Renal pelvis (tissue), 12 donors: ENCODE measurements at places on chromosomes 16 and 17.

- no peak for DNase-seq
Measured at GRCh38 chr17:74972107-74972972, at the start of gene HID1. Gene HID1, minus strand, starts transcription at chr17:74972759. Its CDS starts 103 bp downstream, at chr17:74972656.

DNA sequence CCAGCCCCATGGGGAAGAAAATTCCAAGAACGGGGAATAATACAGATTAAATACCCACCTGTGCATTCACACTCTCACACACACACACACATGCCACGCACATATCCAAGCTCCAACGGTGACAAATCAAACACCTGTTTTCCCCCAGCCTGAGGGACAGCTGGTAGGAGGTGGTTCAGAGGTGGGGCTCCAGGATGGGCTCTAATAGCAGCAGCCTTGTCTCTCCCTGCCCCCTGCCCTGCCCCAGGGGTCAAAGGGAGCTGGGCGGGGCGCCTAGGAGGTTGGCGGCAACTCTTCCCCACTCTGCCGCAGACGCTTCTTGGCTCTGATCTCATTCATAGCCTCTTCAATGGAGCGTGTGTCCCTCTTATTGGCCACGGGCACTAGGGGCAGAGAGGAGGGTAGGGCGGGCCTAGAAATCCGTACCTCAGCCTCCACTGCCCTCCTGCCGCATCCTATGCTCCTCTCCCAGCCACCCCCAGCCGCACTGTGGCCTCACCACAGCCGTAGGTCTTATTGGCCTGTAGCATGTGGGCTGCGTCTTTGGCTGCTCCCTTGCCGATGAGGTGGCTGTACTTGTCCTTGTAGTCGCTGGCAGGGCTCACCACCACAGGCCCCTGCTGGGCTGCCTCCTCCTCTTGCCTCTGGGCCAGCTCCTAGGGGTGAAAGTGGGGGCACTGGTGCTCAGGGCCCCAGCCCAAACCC, 8.2 kb downstream of the SPAG7 start:
- no peak for DNase-seq

DNA sequence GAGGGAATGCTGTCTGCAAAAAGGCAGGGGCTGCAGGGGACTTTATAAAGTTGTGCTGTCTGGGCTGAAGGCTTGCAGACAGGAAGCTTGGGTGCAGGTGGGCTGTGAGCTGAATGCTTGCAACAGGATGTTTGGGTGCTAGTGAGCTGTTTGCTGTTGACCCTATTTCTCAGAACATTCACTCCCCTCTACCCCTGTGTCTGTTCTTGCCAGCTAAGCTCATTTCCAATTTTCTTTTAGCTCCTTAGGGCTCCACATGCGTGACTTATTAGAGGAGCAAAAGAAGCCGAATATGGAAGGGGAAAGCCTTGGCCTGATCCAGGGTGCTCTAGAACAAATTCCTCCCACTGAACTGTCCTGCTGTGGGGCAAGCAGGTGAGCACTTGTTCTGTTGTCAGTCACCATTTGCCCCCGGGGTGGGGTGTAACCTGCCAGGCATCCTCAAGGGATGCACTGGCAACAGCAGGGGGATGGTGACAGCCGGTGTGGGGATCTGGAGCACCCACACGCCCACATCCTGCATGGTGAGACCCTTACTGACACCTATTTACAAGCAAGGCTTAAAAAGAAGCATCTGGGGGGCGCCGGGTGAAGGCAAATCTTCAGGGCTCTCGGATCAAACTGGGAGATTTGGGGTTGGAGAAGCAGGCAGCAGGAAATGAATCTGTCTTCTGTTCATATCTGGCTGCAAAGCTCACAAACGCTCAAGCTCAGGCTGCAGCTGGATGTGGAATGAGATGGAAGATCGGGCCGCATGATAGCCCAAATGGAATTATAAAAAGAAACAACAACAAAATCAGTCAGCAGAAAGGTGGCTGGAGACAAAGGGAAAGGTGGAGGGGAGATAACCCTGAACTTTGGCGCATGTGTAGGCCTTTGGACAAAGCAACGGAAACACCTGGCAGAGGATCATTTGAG, 21.1 kb upstream of the NUP93 start:
- no peak for DNase-seq

DNA sequence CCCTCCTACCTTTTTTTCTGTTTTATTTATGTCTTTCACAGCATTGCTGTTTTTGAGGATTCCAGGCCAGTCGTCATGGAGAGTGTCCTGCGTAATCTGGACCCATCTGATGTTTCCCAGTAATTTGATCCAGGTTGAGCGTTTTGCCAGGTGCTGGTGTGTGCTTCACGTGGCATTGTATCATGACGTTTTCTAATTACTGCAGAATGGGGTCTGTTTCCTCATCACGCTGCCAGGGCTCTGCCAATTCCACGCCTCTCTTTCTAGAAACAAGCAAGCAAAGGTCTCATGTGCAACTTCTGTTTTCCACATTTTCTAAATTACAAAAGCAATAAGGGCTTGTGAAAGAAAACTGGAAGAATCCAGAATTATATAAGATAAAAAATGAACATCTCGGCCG, 28.3 kb upstream of the BHLHA9 start:
- DNase-seq: no peak

GRCh38 chr17:48814504-48814903, 2.5 kb downstream of the TTLL6 start:
- DNase-seq: no peak

GRCh38 chr17:79218175-79218824, 143.7 kb downstream of the ENGASE start:
- DNase-seq: no peak

- DNase-seq: no peak
Measured at GRCh38 chr17:17403065-17403464, 73.7 kb upstream of the MED9 start.

- no peak for DNase-seq
Measured at GRCh38 chr16:23025692-23026307, 123.5 kb downstream of the USP31 start.

DNA sequence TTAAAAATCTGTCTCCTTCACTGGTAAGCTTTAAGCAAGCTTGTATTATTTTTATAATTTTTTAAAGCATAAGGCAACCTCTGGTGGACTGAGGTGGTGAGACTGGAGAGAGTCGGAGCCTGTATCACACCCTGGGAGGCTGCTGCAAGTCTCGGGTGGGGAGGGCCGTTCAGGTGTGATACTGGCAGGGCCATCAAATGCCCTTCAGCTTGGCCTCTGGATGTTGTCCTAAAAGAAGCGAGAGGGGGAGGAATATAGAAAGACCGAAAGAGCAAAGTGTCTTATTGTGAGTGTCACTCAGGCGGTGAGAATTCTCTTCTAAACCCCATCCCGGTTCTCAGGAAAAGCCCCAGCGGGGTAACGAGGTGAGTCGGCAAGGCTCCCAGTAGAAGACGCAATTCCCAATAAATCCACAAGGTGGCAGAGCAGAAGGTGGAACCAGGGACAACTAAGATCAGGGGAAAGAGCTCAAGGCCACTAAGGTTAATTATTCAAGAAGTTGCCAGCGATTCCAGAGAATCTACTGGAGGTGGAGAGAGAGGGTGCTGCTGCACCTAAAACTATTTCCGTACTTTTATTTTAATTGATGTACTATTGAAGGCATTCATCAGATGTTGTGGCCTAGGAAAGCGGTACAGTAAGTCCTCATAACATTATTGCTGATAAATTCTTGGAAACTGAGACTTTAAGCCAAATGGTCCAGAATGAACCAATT, 14.1 kb downstream of the C17orf67 start:
- DNase-seq: peak; percentile 65

DNA sequence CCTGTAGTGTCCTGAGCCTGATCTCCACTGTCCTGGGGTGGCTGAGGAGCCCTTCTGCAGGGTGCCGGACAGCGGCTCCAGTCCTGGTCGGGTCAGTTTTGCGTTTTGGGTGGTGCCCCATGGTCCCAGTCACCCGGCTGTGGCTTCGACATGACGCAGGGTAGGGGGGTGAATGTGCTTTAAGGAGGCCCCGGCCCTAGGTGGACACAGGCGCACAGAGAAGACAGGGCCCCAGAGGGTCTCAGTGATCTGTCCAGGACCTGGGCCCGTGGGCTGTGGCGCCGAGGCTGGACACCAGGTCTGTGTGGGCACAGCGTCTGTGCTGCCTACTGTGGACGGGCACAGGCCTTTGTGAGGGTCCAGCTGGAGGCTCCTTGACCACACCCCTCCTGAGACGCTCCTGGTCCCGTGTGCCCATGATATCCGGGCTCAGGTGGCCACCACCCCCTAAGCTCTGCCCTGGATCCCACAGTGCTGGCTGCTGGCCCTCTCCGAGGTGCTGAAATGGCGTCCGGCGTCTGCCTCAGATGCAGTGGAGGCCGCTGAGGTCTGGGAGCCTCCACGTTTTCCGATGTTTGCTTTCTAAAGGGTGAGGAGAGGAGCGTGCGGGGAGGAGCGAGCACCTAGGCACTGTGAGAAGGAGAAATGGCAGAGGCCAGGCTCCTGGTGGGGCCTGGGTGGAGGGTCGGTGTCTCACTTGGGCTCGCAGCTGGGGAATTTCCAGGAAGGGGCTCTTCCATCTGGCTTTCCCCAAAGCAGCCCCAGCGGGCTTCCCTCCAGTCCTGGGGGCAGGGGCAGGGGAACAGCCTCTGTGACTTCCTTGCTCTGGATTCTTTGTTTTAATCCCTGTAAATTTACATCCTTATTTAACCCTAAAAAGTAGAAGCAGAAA, 56.1 kb upstream of the ACSF3 start:
- DNase-seq: peak; percentile 77

GRCh38 chr17:77856551-77857305, 101.8 kb upstream of the TNRC6C start:
- no peak for DNase-seq

DNA sequence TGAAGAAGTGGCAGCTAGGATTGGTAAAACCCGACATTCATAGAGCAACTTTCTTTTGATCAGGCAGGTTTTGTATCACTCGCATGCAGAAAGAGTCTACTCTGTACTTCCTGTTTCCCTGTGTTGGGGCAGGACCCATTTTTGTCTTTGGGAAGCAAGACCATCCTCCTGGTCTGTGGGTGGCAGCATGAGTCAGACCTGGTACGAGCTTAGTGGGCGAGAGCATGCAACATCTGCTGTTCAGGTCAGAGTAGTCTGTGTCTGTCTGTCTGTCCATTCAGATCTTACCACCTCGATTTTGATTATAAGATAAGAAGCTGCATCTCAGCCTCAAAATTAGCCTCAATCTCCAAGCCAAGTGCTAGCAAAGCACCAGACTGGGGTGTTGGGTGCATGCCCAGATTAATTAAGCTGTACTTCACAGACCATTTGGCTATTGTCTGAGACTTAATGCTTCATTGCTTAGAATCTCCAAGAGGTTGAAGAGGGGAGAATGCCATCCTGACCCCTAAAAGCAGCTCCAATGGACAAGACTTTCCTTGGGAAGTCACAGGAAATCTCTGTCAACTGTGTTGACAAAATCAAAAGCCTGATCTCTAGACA, 110.9 kb downstream of the XYLT1 start:
- no peak for DNase-seq

- no peak for DNase-seq
Measured at GRCh38 chr16:30600929-30601328, 9.3 kb downstream of the ZNF689 start.

- DNase-seq: no peak
Measured at GRCh38 chr17:80913928-80914821, 77.5 kb upstream of the CHMP6 start.

DNA sequence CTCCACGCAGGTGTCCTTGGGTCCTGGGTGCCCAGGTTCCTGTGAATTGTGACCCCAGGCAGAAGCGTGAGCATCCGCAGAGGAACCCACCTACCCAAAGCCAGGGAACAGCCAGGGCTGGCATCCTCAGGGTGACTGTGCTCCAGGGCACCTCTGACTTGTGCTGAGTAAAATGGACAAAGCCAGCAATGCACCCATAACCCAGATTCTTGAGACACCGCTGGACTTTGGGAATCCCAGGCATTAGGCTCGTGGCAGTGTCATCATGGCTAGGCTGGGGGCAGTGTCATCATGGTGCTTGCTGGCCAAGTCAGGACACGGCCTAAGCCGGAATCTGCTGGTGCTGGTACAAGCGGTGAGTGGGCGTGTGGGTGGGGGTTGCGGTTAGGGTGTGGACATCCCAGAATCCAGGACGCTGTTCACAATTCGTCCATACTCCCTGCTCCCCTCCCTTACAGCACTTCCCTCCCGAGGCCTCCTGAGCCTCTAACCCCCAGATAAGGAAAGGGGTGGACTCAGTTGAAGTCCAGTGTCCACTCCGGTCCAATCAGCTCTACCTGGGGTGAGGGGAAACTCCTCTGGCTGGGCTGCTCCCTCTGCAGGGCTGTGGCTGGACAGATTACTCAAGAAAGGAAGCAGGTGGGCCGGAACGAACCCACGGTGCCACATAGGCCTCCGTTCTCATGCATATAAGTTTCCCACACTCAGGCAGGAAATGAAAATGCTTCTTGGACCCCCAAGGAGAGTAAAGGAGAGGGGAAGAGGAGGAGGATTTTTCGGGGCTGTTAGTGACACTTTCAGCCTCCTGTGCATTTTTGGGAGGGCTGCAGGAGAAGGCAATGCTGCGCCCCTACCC, 138.9 kb downstream of the SEC14L1 start:
- no peak for DNase-seq

DNA sequence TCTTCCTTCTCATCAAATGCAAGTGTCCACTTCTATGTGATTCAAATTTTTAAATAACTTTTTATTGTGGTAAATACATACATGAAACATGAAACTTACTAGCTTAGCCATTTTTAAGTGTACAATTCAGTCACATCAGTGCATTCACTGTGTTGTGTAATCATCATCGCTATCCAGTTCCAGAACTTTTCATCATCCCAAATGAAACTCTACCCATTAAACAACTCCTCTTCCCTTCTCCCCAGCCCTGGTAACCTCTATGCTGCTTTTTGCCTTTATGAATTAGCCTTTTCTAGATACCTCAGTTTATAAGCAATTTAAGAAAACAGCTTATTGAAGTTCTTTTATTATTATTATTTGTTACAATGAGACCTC, 41.1 kb upstream of the IL34 start:
- no peak for DNase-seq

DNA sequence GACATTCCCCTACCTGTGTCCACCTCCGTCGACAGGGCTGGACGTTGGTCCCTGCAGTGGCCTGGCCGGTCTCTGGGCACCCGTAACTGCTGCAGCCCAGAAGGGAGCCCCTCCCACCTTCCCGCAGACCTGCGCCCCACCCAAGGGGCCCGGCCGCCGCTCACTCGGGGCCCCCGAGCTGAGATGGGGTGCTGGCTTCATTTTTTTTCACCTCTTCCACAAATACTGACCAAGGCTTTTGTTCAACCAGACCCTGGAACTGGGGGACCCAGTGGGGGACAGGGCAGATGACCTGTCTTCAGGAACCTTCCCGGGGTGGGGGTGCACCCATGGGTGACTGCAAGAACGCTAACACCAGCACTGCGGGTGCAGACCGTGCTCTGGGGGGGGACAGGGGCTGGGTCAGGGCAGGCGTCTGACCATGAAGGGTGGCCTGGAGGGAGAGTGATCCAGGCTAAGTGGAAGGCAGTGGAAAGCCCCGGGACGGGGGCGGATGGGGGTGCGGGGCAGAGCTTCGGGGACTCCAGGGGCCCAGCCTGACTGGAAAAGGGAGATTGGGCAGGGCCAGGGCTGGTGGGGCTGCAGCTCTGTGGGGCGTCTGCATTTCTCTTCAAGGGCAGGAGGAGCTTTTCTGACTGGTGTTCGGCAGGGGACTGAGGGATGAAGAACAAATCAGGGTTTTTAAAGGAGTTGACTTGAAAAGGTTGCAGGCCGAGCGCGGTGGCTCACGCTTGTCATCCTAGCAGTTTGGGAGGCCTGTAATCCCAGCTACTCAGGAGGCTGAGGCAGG, 42.3 kb downstream of the SLC7A5 start:
- no peak for DNase-seq
